Vagina (tissue), 2 donors: ENCODE measurements at places on chromosomes 2 and 18.

DNA sequence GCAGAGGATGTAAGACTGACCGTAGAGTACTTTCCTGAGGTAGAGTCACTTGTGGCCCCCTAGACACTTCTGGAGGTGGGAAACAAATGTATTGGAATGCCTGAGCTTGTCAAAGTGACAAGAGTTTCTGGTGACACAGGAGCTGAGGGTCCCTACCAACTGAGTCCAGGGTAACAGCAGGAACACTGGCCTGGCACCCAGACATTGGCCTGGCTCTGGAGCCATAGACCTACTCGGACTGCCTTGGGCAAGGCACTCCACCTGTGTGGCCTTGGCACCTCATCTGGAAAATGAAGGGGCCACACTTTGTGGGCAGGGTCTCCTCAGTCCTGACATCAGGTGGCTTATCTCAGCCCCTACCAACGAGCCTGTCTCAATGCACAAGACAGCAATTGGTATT, 398.2 kb upstream of the CELF4 start:
- DNase-seq = no peak

GRCh38 chr2:881204-881918, 69.3 kb upstream of the SNTG2 start:
- DNase-seq = peak; percentile 74

DNA sequence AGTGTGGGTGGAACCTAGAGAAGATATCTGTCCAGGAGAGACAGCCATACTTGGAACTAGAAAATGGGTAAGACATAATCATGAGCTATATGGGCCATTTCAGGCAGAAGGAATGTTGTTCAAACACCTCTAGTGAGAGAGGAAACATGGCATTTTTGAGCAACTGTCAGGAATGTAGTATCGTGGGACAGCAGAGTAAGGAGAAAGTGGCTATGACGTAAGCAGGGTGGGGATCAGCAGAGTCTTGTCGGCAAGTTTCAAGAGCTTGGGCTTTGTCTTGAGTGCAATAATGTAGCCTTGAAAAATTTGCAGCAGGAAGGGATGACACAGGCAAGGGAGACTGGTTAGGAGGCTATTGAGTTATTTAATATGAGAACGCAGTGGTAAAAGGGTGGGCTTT, 20.4 kb downstream of the SERPINB7 start:
- DNase-seq = no peak

DNA sequence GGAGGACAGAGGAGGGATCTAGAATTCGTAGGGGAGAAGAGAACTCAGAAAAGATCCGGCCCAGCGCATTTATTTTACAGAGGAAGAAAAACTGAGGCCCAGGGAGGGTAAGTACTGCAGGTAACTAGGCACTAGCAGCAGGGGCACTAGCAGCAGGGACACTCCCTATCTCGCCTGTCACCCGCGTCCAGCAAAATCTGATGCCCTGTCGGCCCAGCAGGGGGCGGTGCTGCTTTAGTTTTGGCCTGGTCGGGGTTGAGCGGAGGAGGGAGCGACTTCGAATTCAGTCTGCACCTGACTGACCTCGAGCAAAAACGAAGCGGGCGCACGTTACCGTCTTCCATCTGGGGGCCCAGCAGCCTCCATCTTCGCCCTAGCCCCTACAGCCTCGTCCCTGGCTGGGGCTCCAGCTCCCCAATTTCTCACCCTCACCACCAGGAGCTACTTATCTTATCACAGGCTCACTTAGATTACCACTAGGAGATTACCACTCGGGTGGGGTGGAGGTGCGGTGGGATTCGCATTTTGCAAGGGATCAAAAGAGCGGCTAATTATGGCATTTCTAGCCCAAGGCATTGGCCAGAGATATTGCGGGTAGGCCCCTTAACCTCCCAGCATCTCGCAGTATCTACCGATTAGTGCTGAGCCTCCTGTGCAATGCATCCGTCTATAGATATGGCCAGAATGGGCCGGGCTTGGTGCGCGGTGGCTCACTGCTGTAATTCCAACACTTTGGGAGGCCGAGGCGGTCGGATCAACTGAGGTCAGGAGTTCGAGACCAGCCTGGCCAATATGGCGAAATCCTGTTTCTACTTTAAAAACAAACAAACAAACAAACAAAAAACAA, 17.8 kb upstream of the CD8A start:
- no peak for DNase-seq

- DNase-seq = no peak
Measured at GRCh38 chr18:5298156-5298852, 2.8 kb upstream of the ZBTB14 start.

- DNase-seq = no peak
Measured at GRCh38 chr2:215615067-215615802, 179.4 kb upstream of the FN1 start.

- DNase-seq = no peak
Measured at GRCh38 chr2:54122939-54123338, 7.5 kb downstream of the ACYP2 start.

- no peak for DNase-seq
Measured at GRCh38 chr2:48343154-48343553, 186.8 kb upstream of the STON1 start.

DNA sequence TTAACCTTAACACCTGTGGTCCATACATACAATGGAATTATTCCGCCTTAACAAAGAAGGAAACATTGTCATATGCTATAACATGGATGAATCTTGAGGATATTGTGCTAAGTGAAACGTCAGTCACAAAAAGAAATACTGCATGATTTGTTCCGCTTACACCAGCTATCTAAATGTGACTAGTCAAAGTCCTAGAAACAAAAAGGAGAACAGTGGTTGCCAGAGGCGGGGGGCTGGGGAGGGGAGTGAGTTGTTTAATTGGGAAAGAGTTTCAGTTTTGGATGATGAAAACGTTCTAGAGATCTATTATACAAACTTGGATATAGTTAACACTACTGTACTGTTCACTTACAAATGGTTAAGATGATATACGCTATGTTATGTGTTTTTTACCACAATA, 72.0 kb downstream of the SPRED2 start:
- DNase-seq = no peak

DNA sequence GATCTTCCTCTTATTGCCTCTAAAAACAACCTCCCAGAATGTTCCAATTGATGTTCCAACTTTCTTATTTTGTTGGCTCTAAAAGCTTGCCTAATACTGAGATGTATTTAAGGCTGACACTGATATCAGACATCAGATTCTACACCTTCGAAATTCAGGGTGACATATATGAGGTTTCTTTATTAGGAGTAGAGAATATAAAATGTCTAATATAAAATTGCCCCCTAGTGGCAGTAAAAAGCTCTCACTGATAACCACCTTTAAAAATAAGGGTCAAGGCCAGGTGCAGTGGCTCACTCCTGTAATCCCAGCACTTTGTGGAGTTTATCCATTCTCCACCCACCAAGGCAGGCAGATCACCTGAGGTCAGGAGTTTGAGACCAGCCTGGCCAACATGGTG, 789.7 kb upstream of the SLC39A10 start:
- no peak for DNase-seq

DNA sequence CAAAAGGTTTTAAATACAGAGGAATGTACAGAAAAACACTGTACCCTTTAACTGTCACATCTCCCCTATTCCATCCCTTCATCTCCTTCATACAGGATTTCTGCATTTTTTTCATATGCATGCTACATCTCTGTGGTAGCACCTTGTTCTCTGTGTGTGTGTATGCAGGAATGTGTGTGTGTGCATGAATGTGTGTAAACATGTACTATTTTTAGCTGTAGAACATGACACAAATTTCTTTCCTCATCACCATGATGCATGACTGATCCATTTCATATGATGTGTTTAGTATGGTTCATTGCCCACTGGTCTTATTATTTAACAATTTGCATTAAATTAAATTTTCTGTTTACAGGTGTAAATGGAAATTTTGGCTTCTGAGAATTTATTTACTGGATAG, 21.5 kb upstream of the ZEB2 start:
- no peak for DNase-seq

DNA sequence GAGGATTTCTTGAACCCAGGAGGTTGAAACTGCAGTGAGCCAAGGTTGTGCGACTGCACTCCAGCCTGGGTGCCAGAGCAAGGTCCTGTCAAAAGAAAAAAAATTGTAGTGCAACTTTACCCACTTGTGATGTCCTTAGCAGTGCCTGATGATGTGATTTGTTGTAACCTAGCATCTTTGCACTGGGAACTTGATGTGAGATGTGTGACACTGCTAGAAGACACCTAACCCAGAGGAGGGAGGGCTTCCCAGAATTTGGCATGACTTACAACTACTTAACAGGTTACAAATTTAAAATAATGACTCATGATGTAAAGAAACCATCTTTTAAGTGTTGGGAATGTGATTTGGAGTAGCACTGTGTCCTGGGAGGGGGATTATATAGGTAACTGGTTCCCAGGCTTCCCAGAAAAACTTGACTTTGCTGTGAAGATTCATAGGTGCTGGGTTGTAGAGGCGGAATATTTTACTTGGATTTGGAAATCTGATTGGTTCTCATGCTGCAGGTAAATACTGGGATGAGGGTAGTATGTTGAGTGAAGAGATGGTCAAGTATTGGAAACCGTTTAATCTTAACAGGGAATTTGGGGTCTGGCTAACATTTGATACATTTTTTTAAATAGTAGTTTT, 3.7 kb downstream of the EEF1B2 start:
- no peak for DNase-seq

GRCh38 chr2:171598713-171599319, 76.5 kb downstream of the CYBRD1 start:
- no peak for DNase-seq

DNA sequence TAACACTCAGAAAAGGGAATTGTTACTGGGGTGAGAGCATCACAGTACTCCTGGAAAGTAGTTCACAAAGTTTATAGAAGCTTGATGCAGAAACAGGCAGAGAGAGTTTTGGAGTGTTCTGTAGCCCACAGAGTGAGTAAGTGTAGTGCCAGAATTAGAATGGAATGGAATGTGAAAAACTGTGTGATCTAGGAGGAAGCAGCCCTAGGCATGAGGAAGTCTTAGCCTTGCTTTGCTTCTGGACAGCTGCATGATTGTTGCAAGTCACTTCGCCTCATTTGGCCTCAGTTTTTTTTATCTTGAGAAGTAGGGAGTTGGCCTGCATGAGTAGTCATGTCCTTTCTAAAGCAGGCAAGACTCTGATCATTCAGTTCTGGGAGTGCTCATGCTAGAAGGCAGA, 10.9 kb downstream of the SERPINB12 start:
- DNase-seq = no peak

GRCh38 chr2:66596256-66596655, 161.3 kb downstream of the MEIS1 start:
- no peak for DNase-seq

GRCh38 chr2:128348701-128349100, 30.0 kb upstream of the HS6ST1 start:
- no peak for DNase-seq

DNA sequence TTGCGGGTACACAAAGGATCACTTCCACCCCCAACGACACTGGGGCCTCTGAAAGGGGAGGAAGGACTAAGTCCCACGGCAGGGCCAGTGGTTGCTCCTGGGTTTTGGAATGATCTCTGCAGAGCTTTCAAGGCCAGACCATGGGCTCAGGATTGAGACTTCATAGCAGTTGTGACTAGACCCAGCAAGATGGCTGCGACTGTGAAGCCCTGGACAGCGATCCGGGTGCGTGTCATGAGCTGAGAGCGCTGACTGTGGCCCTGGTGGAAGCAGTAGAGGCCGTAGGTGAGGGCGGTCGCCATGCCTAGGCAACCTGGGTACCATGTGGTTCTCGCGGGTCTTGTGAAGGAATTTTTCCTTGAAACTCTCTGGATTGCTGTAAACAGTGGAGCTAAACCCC, 27.3 kb downstream of the NCL start:
- no peak for DNase-seq

- DNase-seq = no peak
Measured at GRCh38 chr2:136363470-136363869, 245.5 kb upstream of the CXCR4 start.

DNA sequence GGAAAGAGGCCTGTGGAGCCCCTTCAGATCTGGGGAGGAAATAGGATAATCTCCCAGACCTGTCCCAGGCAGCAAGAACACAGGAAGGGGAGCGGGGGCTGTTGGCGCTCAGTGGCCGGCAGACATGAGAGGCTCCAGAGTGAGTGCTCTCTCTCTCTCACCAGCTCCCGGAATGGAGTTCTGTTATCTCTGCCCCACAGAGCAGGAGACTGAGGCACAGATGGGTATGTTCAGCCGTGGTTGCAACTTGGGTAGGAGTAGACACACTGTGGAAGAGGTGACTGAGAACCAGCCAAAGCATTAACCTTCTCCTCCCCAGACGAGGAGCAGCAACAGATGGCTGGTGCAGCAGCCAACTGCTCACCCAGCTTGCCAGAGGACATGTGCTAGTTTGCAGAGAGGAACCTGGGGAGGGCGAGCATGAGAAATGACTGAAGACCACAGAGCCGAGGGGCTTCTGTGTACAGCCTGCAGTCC, 82.0 kb downstream of the NRP2 start:
- no peak for DNase-seq

GRCh38 chr2:65227020-65227455, 593 bp upstream of the ACTR2 start:
- DNase-seq = no peak

DNA sequence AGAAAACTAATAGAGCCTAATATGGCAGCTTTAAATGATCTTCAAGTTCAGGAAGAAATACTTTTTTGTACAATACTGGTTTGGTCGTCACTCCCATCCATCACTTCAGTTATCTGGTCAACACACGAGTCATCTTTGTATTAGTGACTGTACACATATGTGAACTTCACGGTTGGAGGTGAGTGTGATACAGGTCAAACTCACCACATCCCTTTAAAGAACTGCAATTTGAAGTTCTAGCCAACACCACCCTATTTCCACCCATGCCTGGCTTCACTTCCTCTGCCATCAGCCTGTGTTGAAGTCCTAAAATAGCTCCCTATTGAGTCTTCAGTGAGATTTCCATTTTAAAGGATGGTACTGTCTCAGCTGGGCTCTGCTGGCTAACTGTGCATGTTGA, 361.9 kb downstream of the TXNL1 start:
- DNase-seq = no peak

DNA sequence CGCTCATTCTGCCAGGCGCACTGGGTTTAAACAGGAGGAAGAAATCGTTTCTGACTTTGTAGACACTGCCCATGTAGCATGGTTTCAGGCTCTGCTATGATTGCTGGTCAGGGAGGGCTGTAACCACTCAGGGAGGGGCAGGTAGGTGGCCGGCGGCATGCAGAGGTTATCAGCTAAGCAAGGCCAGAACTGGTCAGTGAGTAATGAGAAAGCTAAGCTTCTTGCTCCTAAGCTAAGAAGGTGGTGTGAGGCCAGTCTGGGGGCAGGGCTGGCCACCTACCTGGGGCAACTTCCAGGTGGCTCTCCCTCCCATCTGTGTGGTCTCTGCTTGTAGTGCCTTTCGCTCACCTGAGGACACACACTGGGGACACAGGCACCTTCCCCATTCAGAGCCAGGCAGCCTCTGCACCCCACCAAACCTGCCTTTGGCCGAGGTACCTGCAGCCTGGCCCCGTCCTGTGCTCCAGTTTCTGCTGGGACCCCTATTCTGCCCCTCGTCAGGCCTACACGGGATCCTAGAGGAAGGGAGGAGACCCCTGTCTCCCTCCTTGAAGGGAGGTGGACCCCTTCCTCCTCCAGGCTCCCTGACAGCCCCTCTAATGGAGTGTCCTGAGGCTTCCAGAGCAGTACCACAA, 195.9 kb downstream of the SEPTIN10 start:
- no peak for DNase-seq

GRCh38 chr2:15704086-15704787, 112.6 kb downstream of the DDX1 start:
- no peak for DNase-seq
